Vagina (tissue), 2 donors: ENCODE measurements at places on chromosomes 13 and 19.
A peak's percentile ranks its signal among the peaks of the same experiment; 100 is the strongest.

GRCh38 chr19:35260694-35261304 lies 8.0 kb upstream of the USF2 start:
- DNase-seq = peak; percentile 28

DNA sequence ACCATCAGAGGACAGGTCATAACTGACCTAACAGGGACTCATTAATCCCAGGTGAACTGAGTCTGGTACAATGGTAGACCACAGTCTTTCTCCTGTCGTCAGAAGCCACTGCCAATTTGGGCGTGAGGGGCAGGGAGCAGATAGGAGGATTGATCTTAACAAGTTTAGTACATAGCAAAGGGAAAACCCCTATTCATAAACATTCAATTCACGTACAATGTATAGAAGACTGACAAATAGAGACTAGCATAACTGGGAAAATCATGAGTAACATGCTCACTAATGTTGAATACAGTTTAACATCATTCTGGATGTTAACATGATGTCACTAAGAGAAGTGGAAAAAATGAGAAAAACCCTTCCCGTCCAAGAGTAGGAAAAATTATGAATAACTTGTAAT lies 54.1 kb downstream of the SLC7A1 start:
- no peak for DNase-seq

DNA sequence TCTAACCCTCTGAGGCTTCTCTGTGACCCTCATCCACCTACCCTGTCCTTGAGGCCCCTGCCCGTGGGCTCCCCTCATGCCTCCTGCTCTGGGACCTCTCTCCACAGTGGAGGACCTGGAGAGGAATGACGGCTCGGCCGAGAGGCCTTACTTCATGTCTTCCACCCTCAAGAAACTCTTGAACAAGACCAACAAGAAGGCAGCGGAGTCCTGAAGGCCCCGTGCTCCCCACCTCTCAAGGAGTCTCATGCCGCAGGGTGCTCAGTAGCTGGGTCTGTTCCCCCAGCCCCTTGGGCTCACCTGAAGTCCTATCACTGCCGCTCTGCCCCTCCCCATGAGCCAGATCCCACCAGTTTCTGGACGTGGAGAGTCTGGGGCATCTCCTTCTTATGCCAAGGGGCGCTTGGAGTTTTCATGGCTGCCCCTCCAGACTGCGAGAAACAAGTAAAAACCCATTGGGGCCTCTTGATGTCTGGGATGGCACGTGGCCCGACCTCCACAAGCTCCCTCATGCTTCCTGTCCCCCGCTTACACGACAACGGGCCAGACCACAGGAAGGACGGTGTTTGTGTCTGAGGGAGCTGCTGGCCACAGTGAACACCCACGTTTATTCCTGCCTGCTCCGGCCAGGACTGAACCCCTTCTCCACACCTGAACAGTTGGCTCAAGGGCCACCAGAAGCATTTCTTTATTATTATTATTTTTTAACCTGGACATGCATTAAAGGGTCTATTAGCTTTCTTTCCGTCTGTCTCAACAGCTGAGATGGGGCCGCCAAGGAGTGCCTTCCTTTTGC lies 10.8 kb upstream of the ILF3 start:
- DNase-seq = no peak

DNA sequence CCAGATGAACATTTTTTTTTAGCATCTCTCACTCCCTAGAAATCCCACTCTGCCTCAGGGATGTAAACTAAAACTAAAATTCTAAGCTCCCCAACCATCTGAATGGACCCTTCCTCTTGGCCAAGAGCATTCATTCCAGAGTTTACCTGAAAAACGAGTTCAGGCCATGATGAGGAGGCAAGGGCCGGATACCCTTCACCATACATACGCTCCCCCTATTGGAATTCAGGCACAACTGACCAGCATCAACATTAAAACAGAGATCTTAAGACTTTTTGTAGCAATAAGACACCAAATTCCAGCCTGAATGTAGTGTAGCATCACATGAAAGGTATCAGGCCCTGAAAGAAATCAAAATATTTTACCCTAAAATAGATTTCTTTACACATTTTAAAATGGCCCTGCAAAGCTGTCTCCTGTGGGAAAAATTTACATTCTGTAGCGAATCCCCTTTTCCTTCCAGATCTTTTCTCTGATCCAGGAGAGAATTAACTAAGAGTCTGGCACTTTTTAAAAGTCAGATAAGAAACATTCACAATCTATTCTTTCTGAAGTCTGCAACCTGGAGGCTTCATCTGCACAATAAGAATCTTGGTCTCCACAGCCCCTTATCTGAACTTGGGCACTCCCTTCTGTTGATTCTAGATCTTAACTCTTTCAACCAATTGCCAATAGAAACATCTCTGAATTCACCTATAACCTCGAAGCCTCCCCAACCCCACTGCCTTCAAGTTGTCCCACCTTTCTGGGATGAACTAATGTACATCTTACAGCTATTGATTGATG lies 888.5 kb downstream of the UQCRFS1 start:
- no peak for DNase-seq

DNA sequence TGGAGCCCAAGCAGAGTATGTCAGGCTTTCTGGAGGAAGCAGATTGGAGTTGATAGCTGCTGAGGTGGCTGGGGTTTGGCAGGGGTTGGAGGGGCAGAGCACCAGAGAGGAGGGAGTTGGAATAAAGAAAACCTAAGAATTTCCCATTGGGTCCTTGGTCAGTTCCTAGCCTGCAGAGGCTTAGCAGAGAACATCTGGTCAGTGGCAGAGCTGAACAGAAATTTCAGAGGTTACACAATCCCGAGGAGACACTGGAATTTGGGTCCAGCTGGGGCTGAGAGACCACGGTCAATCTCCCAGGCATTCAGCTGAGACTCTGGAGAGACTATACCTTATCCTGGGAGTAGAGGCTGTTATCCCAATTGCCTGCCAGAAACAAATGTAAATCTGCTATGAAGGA lies 84.4 kb downstream of the DPY19L3 start:
- DNase-seq = no peak

DNA sequence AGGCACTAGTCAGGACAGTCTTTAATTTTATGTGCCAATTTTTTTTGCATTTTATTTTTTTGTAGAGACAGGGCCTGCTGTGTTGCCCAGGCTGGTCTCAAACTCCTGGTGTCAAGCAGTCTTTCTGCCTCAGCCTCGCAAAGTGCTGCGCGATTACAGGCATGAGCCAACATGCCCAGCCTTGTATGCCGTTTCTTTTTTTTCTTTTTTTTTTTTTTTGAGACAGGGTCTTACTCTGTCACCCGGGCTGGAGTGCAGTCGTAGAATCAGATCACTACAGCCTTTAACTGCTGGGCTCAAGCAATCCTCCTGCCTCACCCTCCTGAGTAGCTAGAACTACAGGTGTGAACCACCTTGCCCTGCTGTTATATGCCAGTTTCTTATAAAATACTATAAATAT lies 26.4 kb downstream of the BORA start:
- DNase-seq = no peak

DNA sequence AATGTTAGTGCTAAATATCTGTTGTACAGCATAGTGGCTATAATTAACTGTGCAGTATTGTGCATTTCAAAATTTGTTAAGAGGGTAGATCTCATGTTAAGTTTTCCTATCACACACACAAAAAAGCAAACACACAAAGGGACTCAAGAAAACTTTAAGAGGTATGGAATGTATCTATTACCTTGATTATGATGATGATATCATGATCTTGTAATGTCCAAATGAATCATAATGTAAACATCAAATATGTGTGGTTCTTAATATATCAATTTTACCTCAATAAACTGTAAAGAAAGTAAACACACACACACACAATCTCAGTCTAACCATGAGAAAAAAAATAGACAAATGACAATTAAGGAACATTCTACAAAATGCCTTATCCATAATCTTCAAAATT lies 934.6 kb downstream of the SLITRK1 start:
- no peak for DNase-seq

DNA sequence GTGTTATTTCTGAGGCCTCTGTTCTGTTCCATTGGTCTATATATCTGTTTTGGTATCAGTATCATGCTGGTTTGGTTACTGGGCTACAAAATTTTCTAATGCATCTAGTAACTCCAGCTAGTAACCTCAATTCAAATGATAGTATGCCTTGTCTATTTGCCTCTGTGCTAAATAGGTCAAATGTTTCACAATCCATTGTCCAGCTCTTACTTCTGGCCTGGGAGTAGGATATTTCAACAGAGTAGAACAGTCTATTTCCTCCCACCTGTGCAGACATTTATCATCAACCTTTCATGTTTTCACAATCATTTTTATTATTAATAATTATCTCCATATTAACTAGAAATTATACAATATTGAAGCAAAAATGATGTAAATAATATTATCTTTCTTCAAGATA lies 18.1 kb upstream of the NDFIP2 start:
- no peak for DNase-seq

DNA sequence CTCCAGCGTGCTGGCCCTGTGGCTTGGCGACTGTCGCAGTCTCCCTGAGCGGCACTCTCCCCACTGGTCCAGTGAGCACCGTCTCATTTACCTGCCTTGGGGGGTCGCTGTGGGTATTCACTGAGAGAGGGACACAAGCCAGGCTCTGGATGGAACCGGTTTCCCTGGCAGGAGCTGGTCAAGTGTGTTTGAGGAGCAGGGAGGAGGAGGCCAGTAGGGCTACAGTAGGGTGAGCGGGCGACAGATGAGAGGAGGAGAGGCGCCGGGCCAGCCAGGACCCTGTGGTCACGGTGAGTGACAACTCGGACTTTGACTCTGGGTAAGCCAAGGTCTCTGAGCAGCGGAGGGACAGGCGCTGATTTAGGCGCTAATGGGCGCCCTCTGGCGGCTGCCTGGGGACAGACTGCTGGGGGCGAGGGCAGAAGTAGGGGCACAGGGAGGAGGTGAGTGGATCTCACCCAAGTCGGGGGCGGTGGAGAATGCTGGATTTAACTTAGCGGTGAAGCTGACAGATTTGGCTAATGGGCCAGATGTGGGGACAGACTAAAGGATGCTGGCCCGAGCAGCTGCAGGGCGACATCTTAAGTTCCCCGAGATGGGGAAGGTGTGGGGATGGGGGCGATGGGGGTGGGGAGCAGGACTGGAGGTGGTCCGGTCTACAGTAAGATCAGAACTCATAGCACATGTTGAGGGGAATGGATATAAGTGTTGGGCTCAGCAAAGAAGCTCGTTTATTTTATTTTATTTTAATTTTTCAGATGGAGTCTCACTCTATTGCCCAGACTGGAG lies 4.7 kb upstream of the PRMT1 start:
- no peak for DNase-seq

DNA sequence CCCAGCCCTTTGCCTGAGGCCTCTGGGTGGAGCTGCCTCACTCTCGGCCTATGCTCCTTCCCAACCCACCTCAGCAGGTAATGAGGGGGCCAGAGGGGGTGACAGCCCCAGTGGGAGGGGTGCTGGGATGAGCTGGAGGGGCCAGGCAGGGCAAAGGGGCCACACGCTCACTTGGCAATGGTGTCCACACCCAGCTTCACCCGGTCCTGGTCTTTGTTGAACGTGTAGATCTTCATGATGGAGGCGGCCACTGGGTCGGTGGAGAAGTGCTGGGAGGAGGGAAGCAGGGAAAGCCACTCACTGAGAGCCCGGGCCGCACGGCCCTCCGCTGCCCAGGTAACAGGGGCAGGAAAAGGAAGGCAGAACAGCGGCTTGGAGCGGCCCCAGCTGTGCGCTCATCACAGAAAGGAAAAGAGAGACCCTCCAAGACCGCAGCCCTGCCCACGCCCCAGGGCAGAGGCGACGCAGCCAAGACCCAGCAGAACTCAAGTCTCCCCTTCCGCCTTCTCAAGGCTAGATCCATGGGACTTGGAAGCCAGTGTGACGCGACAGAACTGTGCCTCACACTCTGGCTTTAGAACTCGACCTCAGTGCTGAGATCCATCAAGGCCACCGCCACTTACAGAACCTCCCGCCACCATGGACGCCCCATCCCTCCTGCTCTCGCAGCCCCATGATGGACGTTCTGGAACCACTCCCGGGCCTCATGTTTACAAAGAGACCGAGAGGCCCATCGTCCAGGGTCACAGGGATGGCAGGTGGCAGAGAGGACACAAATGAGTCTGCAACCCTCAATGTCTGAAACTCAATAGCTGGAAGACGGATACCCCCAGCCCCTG lies 9.2 kb downstream of the UBXN6 start:
- no peak for DNase-seq

GRCh38 chr13:47548294-47548840 lies 452.7 kb downstream of the SUCLA2 start:
- no peak for DNase-seq

DNA sequence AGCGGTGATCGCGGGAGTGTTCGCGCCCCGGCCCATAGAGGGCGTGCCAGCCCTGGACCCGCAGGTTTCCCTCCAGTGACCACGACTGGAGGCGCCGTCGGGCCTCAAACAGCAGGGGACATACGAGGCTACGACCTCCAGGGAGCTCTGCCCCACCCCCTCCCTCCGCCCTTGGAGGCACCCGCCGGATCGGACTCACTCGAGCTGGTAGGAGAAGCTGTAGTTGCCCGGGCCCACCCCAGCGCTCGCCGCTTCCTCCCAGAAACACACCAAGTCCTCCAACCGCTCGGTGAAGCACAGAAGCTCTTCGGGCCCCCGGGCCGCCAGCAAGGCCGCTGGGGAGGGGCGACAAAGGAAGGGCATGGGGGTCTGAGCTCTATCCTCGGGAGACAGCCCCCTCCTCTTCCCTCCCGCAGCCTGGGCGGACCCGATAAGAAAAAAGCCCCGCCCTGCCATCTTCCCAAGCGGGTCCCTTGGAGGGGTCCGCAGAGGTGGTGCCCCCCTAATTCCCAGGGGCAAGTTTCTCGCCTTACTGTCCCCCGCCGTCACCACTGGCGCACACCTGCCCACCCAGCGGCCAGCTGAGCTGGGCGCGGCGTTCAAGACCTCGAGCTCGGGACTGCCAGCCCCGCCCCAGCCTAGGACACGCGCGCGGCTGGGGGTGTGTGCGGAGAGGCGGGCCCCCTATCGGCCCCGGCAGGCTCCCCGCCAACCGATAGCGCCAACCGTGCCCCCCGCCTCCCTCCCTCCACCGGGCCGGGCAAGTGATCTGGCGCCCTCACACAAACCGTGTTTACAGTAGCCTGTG lies 1.0 kb downstream of the EPOR start:
- no peak for DNase-seq

- no peak for DNase-seq
These were observed 59.1 kb upstream of the GPR183 start for GRCh38 chr13:99366075-99366987.

DNA sequence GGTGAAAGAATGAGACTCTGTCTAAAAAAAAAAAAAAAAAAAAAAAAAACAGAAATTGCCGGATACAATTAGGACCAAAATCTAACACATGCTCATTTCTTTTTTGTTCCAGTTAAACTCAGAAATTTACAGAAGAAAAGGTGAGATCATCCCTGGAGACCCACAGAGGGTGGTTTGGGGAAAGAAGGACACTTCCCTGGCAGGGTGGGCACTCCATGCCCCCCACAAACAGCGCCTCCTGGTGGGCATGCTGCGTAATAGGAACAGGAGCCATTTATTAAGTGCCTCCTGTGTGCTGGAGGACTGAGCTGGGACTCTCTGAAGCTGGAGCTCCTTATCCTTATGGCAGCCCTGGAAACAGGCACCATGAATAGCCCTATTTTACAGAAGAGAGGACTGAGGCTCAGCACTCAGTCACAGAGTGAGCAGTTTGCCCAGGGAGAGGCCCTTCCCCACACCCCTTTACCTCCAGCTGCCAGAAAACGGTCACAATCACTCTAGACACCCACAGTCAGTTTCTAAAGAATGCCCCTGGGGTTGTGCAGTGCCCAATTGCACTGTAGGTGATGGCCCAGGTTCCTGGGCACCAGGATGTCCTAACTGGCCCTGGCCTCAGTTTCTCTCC lies 10.1 kb downstream of the C19orf38 start:
- DNase-seq = no peak

- no peak for DNase-seq
These were observed 338.6 kb downstream of the KCNRG start for GRCh38 chr13:50353651-50354415.

- no peak for DNase-seq
These were observed 14.5 kb upstream of the SIGLEC14 start for GRCh38 chr19:51660975-51661600.

- DNase-seq = no peak
These were observed 88.8 kb downstream of the FNDC3A start for GRCh38 chr13:49064476-49064875.
